ENCODE measurements at places on chromosomes 7 and 10.
A peak's percentile ranks its signal among the peaks of the same experiment; 100 is the strongest.

GRCh38 chr10:81843042-81843441 is 32.0 kb upstream of the NRG3 start:
- no peak for DNase-seq

DNA sequence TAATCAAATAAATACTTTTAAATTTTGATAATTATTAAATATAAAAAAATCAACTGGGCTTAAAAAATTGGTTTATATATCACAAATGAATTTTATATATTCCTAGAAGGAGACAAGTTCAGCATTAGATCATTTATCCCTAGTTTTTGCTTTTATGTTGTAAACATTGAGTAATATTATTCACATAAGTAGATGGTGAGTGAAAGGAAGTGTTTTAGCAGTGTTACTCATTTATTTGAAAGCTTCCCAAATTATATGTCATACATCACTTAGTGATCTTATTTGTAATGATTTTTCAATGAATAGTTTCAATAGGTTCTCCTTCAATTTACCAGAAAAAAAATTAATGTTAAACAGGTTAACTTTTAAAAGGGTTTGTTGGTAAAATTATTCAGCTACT is 15.8 kb downstream of the KLLN start:
- DNase-seq = peak; percentile 30

DNA sequence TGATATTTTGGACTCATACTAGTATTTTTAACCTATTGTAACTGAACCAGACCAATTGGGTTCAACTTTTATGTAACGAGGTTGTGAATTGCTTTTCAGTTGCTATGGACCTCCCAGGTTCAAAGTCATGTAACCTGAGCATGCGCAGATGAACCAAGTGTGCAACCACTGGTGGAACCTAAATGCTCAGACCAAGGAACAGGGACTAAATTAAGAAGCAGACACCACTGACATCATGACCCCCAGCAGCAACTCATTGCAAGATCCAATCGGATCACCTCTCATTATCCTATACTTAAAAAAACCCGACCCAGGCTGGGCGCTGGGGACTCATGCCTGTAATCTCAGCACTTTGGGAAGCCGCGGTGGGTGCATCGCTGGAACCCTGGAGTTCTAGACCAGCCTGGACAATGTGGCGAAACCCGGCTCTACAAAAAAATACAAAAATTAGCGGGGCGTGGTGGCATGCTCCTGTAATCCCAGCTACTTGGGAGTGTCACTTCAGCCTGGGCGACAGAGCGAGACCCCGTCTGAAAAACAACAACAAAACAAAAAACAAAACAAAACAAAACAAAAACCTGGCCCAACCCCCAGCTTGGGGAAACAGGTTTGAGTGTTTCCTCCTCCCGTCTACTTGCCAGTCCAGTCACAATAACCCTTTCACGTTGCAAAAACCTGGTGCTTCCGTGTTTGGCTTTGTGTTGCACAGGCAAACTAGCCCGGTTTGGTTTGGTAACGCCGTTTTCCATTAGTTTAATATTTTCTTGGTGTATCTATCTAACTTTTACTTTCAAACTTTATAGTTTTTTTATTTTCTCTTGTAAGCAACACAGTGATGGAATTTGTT is 11.3 kb upstream of the ZNF518A start:
- no peak for DNase-seq

DNA sequence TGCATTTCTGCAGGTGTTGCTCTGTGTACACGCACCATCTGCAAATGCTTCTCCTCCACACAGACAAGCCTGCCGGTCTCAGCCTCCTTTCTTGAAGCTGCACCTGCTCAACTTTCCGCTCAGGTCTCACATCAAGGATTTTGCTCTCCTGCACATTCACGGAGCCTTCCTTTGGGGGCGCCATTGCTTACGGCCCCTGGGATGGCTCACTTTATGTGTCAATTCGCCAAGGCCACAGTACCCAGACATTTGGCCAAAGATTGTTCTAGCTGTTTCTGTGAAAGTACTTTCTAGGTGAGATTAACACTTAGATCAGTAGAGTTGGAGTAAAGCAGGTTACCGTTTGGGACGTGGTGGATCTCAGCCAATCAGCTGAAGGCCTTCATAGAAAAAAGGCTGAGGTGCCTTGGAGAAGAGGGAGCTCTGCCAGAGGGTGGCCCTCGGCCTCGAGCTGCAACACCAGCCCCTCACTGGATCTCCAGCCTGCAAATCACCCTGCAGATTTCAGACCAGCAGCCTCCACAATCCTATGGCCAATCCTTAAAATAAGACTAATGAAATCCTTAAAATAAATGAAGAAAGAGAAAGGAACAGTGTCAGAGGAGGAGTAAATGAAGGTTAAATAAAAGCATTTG is 39.9 kb upstream of the PPP2R2D start:
- DNase-seq = no peak

GRCh38 chr10:44807451-44807850 is 103.7 kb upstream of the TMEM72 start:
- DNase-seq = peak; percentile 20

GRCh38 chr7:39735903-39736302 is 112.5 kb downstream of the RALA start:
- peak; percentile 56 for DNase-seq

- no peak for DNase-seq
Observed at GRCh38 chr10:117486606-117487005, 55.9 kb upstream of the EMX2 start.

- DNase-seq = no peak
Observed at GRCh38 chr10:128567551-128567950, 441.3 kb upstream of the MKI67 start.

- no peak for DNase-seq
Observed at GRCh38 chr10:124722798-124723783, 21.1 kb downstream of the FAM53B start.

DNA sequence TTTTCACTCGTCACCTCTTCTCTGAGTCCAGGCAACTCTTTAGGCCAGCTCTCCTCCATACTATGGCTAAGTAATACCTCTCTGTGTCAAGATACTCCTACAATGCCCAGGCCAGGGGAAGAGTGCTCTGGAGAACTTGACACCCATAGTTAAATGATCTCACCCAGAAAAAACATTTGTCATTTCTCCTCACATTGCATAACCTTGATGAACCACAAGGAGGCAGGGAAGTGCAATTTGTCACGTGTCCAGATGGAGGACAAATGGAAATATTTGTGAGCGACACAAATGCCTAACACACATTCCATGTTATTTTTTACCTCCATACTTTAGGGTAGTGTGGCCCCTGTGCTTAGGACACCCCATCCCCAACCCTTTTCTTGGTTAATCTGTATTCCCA is 78.3 kb downstream of the HTR7 start:
- peak; percentile 25 for DNase-seq

GRCh38 chr10:100183481-100183880 is 2.3 kb downstream of the ERLIN1 start:
- no peak for DNase-seq

DNA sequence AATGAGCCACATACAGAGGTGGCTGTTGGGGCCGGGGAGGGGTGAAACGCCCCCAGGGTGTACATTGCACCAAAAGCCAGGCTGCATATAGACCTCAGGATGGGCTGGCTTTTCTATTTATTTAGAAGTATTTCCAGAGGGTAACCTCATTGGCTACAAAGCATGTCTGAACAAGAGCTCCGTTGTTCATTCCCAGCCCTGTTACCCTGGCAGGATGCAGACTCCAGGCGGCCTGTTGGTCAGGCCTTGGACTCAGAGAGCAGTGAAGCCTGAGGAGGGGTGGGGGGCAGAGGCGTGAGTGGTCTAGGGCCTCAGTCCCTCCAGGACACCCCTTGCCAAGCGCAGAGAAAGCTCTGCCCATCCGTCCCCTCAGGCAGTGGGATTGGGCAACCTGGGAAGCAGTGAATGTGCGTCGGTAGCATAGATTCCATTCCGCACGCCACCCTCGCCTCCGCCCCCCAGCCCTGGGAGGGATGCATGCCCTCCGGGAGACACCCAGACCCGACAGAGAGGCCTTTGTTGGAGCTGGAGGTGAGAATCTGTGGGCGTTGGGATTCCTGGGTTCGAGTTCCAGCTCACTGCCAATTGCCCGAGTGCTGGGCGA is 41.9 kb downstream of the TCF7L2 start:
- no peak for DNase-seq

DNA sequence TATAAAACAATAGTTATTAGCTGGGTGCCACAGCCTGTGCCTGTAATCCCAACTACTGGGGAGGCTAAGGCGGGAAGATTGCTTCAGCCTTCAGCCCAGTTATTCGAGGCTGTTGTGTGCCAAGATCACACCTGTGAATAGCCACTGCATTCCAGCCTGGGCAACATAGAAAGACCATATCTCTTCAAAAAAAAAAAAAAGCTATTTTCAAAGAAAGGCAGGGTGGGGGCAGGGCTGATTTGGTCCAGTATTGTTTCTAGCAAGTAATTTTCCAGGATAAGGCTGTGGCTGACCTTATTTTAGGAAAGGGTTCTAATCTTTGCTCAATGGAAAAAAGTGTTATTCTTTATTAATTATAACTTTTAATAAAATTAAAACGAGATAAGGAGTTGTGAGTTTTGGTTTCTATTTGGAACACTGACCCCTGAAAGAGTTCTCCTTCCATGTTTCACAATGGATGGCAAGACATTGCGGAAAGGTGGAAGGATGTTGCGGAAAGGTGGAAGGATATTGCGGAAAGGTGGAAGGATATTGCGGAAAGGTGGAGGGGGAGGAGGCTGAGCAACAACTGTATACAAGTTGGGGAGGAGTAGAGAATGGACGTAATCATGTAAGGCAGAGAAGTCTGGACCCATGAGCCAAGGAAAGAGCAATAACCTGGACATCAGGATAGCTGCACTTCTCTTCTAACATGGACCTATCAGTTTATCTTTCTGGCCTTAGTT is 1.5 kb upstream of the C1GALT1 start:
- DNase-seq = no peak

GRCh38 chr10:60661637-60662036 is 116.6 kb upstream of the CDK1 start:
- DNase-seq = peak; percentile 82

GRCh38 chr10:117734731-117735405 is 192.3 kb downstream of the EMX2 start:
- DNase-seq = no peak

- peak; percentile 61 for DNase-seq
Observed at GRCh38 chr7:39952374-39952773, 2.3 kb downstream of the CDK13 start.

GRCh38 chr7:45151131-45151684 is 6.4 kb upstream of the RAMP3 start:
- DNase-seq = no peak

DNA sequence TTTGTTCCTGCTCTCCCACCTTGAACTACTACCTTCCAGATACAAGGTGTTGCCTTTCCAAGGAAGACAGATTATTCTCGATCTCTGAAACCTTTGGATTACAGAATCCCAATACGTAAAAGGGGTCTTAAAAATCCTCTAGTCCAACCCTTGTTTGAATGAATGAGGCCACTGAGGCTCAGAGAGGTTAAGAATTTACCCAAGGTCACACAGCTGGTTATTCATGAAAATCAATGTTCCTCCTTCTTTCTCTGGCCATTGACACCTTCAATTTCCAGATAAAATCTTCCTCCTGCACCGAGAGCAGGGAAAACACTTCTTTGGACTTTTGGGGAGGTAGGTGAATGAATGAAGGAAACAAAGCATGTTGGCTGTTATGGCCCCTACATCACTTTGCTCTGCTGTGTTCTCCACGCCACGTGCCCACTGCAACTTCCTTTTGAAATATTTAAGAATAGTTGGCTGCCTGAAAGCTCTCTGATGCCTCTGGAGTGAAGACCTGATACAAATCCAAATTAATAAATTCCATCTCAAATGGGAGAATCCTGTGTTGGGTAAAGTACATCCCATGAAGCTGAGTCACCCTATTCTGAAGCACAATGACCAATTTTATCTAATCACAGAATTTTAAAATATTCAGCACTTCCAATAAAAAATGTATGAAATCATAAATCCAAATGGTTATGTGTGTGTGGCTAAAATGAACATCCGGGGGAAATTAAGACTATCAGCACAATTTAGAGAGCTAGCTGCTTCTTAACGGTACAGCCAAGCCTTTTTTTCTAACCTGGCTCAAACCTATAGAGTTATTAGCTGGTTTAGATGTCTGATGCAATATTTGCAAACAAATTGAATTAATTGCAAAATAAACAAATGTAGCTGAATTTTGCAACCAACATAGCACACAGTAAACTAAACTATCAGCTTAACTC is 7.3 kb downstream of the SVIL start:
- peak; percentile 58 for DNase-seq

DNA sequence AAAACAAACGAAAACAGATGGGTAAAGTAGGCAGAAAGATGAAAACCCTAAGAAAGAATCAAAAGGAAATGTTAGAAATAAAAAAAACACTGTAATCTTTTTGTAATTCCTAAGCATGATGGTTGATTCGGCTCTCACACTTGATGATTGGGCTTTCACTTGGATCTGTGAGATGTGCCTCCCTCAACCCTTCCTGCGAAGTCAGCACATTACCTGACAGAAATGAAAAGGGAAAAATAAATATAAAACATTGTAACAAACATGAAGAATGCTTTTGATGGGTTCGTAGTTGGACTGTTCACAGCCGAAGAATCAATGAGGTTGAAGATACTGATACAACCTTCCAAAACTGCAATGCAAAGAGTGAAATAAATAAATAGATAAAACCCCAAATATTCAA is 99.8 kb downstream of the AKR1D1 start:
- no peak for DNase-seq

DNA sequence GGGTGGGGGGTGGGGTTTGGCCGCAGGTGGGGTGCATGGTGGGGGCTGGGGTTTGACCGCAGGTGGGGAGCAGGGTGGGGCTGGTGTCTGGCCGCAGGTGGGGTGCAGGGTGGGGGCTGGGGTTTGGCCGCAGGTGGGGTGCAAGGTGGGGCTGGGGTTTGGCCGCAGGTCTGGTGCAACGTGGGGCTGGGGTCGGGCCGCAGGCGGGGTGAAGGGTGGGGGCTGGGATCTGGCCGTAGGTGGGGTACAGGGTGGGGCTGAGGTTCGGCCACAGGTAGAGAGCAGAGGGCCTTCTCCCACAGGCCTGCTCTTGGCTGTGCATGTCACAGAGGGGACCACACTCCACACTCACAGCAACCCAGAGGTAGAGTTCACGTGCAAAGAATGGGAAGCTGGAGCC is 586.6 kb downstream of the PTPRN2 start:
- DNase-seq = no peak

DNA sequence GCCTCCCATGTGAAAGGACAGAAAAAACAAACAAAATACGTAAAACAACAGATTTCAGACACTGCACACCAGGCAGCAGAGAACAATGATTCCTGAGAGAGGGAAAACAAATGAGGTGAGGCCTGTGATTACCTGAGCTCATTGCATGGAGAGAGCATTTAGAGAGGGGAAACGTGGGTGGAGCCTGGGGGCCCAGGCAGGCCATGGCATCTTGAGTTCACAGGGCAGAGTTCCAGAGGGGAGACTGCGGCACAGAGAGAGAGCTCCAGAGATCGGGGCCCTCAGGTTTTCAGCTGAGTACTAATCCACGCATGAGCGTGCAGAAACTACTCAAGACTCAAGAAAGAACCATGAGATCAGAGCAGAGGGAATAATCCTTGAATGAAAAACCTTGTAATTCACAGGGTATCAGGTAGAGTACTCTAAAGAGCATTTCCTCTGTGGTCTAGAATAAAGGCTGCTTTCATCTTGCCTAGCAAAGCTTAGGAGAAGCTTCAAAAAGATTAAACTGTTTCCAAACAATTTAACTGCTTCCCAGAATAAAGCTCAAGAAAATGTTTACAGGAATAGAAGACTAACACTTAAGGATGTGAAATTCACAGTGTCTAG is 46.6 kb upstream of the ARHGAP12 start:
- DNase-seq = no peak

GRCh38 chr7:94509264-94509886 is at the start of gene CASD1:
Gene CASD1, plus strand, starts transcription at chr7:94509809. Its CDS starts 276 bp downstream, at chr7:94510085.
- DNase-seq = peak; percentile 50

GRCh38 chr10:14625765-14626525 is 148.8 kb downstream of the FAM107B start:
- no peak for DNase-seq
